ENCODE measurements at places on chromosomes 2 and 18. TPM values are rescaled to one million over a fixed set of nuclear protein-coding genes. Genes with fewer than 3 reads are reported as not detected.

DNA sequence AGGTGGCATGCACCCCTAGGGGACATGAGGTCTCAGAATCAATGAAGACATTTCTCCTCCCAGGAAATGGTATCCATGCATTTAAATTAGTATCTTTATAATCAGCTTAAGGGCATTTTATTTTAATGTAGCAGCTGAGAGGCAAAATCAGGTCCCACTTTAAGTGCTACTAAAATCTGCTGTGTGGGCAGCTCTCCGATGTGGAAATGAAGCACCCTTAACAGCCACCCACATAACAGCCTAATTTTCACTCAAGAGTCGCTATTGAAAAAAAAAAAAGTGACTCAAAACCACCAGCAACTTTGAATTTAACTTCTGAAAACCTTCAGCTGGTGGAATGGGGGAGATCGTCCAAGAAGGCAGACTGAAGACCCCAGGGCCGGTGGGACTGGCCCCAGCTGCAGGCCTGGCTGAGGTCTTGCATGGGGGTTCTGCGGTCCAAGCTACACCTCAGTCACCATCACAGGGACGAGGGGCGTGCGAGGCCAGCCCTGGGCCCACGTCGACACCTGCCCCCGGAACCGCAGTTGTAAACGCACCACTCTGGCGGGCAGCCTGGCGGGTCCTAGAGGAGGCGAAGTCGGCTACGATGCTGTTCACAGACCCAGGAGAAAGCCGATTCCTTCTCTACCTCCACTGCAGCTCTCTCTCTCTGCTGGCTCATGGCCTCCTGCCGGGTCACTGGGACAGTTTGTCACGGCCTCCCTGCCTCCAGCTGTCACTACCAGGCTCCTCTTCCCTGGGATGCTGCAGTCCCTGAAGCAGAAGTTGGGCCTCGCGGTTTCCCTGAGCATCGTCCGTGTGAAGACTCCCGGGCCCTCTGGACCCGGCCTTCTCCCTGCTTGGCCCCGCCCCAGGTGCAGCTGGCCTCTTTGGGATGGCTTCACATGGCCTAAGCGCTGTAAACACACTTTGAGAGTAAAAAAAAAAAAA lies 111.9 kb downstream of the KCNF1 start:
- no peak overlapping the region for H3K27ac ChIP-seq
- no peaks in the 10 kb centered on the region for H3K36me3 ChIP-seq
- DNase-seq: no peak

DNA sequence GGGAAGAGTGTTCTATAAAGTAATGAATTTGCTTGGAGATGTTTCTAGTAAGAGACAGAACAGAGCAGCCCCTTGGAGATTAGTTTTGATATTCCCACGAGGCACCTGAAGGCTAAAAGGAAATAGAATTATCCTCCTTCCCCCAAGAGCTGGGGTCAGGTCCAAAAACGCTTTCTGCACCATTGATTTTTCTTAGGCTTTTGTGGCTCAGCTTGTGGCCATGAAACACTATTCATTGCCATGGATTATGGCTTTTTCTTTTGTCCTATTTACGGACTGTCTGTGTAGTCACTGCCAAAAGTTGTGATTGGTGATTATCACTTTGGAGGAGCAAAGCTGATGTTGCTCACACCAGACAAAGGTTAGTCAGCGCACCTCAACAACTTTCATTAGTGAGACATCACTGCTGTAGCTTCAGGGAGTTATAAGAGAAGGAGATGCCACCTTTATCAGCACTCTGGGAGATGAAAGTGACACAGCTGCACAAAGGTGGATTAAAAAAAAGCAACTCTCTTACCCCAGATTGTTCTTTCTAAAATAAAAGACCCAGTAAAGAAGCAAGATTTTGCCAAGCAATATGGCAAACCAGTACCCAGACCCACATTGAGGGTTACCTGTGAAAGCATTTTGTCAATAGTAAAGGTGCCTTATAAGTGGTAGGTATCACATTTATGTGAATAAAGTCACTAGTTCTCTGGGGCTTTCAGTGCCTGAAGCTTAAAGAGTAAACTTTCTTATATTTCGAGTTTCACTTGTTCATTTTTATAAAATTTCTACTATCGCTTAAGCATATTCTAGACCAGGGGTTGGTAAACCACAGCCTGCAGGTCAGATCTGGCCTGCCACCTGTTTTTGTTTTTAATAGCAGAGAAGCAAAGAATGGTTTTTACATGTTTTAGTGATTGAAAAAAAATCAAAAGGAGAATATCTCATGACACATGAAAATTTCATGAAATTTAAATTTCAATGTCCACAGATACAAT lies 10.6 kb downstream of the CXCR4 start:
- peaks cover 1% of the 10 kb centered on the region for H3K36me3 ChIP-seq
- no peak overlapping the region for H3K4me3 ChIP-seq

DNA sequence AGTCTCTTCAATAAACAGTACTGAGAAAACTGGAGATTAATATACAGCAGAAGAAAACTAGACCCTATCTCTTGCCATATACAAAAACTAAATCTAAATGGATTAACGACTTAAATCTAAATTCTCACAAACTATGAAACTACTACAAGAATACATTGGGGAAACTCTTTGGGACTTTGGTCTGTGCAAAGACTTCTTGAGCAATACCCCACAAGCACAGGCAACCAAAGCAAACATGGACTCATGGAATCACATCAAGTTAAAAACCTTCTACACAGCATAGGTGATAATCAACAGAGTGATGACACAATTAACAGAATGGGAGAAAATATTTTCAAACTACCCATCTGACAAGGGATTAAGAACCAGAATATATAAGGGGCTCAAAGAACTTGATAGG lies 848.2 kb upstream of the NRXN1 start:
- H3K36me3 ChIP-seq: no peaks in the 10 kb centered on the region
- H3K27ac ChIP-seq: no peak overlapping the region
- H3K4me3 ChIP-seq: no peak overlapping the region
- no peak for DNase-seq

- no peaks in the 10 kb centered on the region for H3K27me3 ChIP-seq
- H3K4me3 ChIP-seq: no peak overlapping the region
- no peak for DNase-seq
- H3K27ac ChIP-seq: no peak overlapping the region
- no peaks in the 10 kb centered on the region for H3K4me1 ChIP-seq
Measured at GRCh38 chr2:22697054-22697788, 687.8 kb upstream of the KLHL29 start.

DNA sequence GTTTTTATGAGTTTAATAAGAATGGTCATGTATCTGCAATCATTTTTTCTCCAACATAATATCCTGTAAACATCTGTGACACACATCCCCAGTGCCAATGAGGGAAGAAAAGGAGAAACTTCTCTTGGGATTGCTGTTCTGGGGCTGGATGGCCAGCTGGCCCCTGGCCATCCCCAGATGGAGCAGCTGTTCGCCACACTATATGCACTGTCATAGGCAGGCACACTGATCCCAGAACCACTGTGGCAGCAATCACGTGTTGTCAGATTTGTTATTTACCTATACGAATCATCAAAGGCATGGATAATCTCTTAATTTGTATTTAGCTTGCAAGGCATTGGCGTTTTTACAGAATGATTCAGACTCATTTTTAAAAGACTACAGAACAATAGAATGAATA lies 167.6 kb upstream of the ACAA2 start:
- H3K27ac ChIP-seq: no peak overlapping the region
- DNase-seq: no peak
- no peaks in the 10 kb centered on the region for H3K27me3 ChIP-seq

The ABCG5 gene
- not detected for total RNA-seq

GRCh38 chr2:63053889-63054602 lies 3.4 kb downstream of the OTX1 start:
- peak overlapping the region; percentile 36 for H3K4me3 ChIP-seq
- H3K27ac ChIP-seq: no peak overlapping the region
- no peaks in the 10 kb centered on the region for H3K36me3 ChIP-seq
- peaks cover 80% of the 10 kb centered on the region for H3K27me3 ChIP-seq

The FOXI3 gene
- total RNA-seq: not detected

DNA sequence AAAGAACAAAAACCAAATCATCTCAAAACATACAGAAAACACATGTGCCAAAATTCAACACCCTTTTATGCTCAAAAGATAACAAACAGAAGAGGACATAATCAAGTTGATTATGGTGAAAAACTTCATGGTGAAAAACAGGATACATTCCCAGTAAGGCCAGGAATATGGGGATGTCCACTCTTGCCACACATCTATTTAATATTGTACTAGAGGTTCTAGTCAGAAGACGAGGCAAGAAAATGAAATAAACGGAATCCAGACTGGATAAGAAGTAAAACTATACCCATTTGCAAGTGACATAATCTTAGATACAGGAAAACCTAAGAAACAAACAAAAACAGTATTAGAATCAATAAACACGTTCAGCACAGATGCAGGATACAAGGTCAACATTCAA lies 40.8 kb downstream of the MAP3K2 start:
- DNase-seq: no peak
- H3K36me3 ChIP-seq: peaks cover 4% of the 10 kb centered on the region
- H3K27me3 ChIP-seq: no peaks in the 10 kb centered on the region
- H3K27ac ChIP-seq: no peak overlapping the region

The ANKRD29 gene
- total RNA-seq: 0.21 TPM

The LOXHD1 gene
- 0.07 TPM for total RNA-seq

DNA sequence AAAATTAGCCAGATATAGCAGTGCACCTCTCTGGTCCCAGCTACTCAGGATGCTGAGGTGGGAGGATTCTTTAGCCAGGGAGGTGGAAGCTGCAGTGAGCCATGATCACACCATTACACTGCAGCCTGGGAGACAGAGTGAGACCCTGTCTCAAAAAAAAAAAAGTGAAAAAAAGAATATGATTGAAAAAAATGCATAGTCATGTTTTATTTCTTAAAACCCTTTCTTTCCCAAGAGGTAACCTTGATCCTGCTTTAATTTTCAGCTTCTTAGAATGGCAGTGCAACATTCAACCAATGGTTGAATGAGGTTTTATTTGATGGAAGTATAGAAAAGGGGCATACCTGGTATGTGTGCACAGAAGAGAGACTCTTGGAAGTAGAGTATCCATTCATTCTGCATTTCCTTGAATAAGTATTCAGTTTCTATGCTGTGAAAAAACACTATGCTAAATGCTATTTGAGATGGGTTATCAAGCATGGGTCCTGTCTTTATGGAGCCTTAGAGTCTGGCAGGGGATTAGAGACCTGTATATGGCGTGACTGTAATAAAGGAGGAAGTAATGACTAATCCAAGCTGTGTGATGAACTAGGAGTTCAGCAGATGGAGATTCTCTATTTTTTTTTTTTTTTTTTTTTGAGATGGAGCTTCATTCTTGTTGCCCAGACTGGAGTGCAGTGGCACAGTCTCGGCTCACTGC lies 146.3 kb downstream of the WDSUB1 start:
- no peaks in the 10 kb centered on the region for H3K27me3 ChIP-seq
- DNase-seq: no peak
- no peak overlapping the region for H3K4me3 ChIP-seq
- no peaks in the 10 kb centered on the region for H3K36me3 ChIP-seq
- H3K4me1 ChIP-seq: no peaks in the 10 kb centered on the region
- H3K27ac ChIP-seq: no peak overlapping the region

The LRP2 gene
- 3.0 TPM for total RNA-seq

GRCh38 chr2:218221000-218221399 lies 4.0 kb downstream of the ARPC2 start:
- H3K4me1 ChIP-seq: peaks cover 73% of the 10 kb centered on the region
- peak overlapping the region; percentile 96 for H3K27ac ChIP-seq
- peaks cover 81% of the 10 kb centered on the region for H3K36me3 ChIP-seq
- peak overlapping the region; percentile 81 for H3K4me3 ChIP-seq

DNA sequence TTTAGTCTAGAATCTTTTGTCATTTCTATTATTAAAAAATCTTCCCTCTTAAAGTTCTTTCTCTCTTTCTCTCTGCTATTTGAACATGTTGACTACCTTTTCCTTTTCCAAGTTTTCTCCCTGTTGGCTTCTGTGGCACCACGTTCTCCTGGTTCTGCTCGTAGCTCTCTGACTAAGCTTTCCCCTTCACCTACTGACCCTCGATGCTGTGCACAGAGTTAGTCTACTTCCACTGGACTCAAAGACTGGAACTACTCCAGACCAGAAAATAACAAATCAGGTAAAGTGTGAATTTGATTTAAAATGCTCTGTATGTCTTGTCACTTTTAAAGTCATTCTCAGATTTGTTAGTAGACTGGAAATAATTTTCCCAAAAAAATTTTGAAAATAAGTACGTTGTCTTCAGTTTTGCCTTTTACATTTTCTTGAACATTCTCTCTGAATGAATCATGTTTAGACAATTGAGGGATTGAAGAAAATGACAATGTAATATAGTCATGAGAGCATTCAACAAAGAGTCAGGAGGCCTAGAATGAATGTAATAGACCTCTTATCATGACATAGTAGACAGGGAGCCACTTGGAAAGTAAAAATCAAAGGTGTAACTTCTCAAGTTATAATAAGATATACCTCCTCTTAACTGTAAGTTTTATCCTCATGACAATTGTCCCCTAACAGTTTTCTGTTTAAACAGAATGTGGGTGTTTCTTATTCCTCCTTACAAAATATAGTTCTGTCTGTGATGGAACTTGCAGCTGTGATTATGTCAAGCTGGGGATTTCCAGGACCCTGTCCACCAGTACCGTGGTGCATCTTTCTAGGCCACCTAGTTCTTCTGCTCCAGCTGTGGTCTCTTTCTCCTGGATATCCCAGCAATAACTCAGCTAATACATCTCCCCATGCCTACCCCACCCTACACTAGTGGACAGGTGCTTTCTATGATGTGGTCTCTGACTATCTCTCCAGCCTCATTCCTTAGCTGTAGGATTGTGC lies 25.5 kb downstream of the ITPRID2 start:
- H3K4me3 ChIP-seq: no peak overlapping the region
- no peak overlapping the region for H3K27ac ChIP-seq
- no peaks in the 10 kb centered on the region for H3K27me3 ChIP-seq
- H3K36me3 ChIP-seq: peaks cover 49% of the 10 kb centered on the region
- no peak for DNase-seq

DNA sequence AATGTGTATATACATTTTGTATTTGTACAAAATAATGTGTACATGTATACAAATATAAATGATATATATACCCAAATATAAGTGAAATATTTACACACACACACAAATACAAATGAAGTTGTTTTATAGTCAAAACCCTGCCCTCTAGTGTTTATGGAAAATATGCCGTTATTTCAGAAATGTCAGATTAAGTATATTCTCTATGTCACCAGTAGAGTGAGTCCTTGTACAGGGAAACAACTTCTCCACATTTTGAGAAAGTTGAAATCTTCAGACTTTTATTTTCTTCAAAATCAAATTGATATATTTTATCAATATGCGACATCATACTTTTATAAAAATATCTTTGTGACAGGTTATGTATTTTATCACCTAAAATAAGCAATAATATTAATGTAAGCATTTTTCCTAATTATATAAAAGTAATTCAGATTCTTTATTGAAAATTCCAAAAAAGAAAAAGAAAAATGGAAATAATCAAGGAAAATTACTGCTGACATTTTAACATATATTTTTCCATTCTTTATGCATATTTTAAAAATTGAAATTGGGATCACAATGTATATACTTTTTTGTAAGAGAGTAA lies 22.4 kb downstream of the ARL6IP6 start:
- no peaks in the 10 kb centered on the region for H3K27me3 ChIP-seq
- no peak overlapping the region for H3K4me3 ChIP-seq
- no peak for DNase-seq
- no peak overlapping the region for H3K27ac ChIP-seq

- H3K4me1 ChIP-seq: no peaks in the 10 kb centered on the region
- no peak overlapping the region for H3K4me3 ChIP-seq
- no peak for DNase-seq
- no peaks in the 10 kb centered on the region for H3K36me3 ChIP-seq
- H3K27ac ChIP-seq: no peak overlapping the region
Measured at GRCh38 chr2:119521433-119522050, 2.7 kb downstream of the SCTR start.

GRCh38 chr2:240983361-240983995 lies 14.9 kb upstream of the SNED1 start:
- H3K4me1 ChIP-seq: no peaks in the 10 kb centered on the region
- no peak overlapping the region for H3K27ac ChIP-seq
- no peaks in the 10 kb centered on the region for H3K36me3 ChIP-seq
- no peak overlapping the region for H3K4me3 ChIP-seq

The REG3G gene
- not detected for total RNA-seq

Measured in activated CD4-positive, alpha-beta T cell treated with anti-CD3 and anti-CD28 coated beads for 36 hours (primary cell).